ENCODE measurements at places on chromosomes 16 and 17.
A peak's percentile ranks its signal among the peaks of the same experiment; 100 is the strongest.

GRCh38 chr16:85625485-85626117 lies 12.5 kb downstream of the GSE1 start:
- DNase-seq = no peak

DNA sequence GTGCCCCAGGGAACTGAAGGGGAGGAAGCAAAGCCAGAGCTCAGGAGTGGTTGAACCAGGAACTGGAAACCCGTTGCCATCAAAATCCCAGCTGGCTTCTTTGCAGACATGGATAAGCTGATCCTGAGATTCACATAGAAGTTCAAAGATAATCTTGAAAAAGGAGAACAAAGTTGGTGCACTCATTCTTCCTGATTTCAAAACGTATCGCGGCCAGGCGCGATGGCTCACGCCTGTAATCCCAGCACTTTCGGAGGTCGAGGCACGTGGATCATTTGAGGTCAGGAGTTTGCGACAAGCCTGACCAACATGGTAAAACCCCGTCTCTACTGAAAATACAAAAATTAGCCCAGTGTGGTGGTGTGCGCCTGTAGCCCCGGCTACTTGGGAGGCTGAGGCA lies 7.1 kb downstream of the RAP1GAP2 start:
- DNase-seq = no peak

DNA sequence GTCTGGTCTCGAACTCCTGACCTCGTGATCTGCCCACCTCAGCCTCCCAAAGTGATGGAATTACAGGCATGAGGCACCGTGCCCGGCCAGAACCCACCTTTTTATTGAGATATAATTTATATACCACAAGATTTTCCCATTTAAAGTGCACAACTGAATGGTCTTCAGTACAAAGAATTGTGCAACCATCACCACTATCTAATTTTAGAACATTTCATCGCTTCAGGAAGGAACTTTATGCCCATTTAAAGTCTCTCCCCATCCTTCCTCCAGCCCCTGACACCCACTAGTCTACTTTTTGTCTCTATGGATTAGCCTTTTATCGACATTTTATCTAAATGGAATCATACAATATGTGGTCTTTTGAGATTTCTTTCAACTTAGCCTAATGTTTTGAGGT lies 25.4 kb upstream of the HELZ start:
- DNase-seq = no peak

- DNase-seq = no peak
These were observed 363.9 kb downstream of the SEC14L1 start for GRCh38 chr17:77504652-77505155.

DNA sequence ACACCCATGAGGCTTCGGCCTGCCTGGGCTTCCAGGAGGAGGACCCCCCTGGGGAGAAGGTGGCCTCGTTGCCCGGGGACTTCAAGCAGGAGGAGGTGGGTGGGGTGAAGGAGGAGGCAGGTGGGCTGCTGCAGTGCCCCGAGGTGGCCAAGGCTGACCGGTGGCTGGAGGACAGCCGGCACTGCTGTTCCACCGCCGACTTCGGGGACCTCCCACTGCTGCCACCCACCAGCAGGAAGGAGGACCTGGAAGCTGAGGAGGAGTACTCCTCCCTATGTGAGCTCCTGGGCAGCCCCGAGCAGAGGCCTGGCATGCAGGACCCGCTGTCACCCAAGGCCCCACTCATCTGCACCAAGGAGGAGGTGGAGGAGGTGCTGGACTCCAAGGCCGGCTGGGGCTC lies 41.5 kb downstream of the SREBF1 start:
- no peak for DNase-seq

DNA sequence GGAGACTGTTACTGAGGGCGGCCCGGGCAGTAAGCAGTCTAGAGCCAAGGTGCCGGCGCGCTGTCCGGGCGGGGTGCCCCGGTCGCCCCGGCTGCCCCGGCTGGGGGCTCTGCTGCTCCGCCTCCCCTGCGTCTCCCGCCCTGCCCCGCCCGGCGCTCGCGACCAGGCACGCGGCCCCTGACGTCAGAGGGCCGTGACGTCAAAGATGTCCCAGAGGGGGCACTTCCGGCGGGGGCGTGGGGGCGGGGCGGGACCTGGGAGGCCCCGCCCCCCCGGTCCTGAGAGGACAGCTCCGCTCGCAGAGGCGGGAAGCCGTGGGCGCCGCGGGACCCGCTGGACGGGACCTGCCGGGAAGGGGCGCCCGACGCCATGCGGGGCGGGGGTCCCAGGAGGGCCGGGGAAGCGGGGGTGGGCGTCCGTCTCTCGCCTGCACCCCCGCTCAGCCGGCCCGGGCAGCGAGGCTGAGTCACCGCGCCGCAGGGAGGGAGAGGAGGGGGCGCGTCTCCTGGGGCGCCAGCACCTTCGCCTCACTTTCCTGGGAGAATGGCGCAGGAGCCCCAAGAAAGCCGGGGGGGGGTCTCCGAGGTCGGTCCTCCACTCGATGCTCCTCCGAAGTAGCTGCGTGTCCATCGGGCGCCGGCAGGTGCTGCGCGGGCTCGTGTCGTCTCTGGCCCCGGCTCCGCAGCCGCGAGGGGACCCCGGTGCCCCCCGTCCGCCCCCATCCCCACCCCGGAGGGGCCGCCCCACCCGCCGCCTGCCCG lies 4.4 kb upstream of the HIC1 start:
- peak; percentile 59 for DNase-seq

- no peak for DNase-seq
These were observed 82.9 kb downstream of the MYH11 start for GRCh38 chr16:15773968-15774367.

GRCh38 chr16:70512456-70512855 lies 10.9 kb downstream of the COG4 start:
- no peak for DNase-seq

DNA sequence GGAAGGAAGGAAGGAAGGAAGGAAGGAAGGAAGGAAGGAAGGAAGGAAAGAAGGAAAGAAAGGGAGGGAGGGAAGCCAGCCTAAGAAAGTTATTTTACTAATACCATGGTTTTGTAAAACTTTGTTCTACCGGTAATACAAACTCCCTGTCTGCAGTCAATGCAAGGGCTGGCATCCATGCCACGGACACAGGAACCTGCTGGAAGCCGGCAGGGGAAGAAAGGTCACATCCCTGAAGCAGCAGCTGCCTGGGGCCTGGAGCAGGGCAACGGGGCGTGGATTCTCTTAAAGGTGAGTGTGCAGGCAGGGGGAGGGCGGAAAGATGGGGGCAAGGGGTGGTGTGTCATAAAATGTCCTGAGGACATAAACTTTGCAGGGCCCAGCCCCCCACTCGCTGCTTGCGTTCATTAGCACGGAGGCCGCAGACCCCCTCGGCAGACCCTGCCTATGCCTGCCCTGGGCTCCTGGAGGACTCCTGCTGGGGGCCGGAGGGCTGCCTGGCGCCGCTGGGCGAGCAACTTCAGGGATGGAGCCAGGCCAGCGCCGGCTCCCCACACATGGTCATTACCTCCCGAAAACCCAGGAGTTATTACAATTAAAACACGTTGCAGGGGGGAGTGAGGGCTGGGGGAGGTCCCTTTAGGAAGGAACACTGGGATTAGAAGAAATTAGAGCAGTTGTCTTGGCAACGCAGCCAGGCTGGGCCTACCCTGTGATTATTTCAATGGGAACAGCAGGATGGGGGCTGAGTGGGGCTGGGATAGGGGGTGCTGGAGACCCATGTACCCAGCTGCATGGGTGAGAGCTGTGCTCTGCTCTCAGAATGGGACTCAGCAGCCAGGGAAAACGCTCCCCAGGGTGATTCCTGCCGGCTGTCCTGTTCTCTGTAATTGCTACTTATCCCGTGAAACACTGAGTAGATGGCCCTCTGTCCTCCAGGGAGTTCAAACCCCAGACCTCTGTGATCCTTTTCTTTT lies 257.9 kb downstream of the SOX9 start:
- DNase-seq = no peak

GRCh38 chr16:2883458-2883908 lies 468 bp downstream of the FLYWCH2 start:
- DNase-seq = no peak

- DNase-seq = no peak
These were observed 9.2 kb downstream of the RAB40C start for GRCh38 chr16:598823-599739.

DNA sequence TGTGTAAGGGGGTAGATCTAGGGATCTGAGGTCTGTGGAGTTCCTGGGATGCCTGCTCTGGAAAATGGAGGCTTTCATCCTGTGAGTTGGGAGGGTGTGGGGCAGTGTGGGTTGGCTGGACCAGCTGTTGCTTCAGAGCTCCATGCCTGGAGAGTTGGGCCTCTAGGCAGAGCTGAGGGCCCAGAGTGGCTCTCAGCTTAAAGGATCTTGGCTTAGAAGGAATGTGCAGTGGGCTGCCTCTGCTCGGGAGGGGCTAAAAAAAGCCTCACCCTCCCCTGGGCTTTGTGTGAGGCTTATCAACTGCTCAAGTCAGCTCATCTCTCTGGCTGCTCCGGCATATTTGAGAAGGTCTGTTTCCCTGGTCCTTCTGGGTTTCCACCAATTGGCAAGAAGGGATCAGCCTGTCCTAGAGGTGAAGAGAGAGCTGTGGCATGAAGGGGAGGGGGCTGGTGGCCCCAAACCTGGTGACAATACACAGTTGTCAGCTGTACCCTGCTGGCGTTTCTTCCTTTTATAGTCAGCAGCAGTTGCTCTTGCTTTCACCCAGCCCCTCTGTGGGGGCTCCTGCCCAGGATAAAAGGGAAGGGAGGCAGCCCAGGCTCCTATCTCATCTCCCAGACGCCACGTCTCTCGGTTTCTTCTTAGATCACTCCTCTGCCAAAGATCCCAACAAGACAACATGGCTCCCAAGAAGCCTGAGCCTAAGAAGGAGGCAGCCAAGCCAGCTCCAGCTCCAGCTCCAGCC lies at the start of gene MYL4:
MYL4 (plus strand) TSS at position 605 of the 745 bp plus-strand sequence; CDS start at position 680, 75 bp downstream.
- no peak for DNase-seq

DNA sequence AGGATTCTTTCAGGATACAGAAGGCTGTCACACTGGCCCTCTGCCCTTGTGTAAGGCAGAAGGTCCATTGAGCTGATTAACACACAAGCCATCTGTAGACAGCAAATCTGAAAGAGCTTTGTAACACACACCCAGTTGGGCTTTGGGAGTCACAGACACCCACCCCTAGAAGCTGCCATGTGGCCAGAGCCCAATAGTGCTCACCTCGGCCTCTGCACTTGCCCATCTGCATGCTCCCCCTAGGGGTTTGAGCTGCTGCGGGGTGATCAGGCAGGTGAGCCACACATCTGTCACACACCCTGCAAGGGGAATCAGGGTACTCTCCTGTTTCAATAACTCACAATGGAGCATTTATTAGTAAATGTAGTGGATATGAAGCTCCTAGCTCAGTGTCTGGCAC lies 138.3 kb downstream of the CHD9NB start:
- no peak for DNase-seq

DNA sequence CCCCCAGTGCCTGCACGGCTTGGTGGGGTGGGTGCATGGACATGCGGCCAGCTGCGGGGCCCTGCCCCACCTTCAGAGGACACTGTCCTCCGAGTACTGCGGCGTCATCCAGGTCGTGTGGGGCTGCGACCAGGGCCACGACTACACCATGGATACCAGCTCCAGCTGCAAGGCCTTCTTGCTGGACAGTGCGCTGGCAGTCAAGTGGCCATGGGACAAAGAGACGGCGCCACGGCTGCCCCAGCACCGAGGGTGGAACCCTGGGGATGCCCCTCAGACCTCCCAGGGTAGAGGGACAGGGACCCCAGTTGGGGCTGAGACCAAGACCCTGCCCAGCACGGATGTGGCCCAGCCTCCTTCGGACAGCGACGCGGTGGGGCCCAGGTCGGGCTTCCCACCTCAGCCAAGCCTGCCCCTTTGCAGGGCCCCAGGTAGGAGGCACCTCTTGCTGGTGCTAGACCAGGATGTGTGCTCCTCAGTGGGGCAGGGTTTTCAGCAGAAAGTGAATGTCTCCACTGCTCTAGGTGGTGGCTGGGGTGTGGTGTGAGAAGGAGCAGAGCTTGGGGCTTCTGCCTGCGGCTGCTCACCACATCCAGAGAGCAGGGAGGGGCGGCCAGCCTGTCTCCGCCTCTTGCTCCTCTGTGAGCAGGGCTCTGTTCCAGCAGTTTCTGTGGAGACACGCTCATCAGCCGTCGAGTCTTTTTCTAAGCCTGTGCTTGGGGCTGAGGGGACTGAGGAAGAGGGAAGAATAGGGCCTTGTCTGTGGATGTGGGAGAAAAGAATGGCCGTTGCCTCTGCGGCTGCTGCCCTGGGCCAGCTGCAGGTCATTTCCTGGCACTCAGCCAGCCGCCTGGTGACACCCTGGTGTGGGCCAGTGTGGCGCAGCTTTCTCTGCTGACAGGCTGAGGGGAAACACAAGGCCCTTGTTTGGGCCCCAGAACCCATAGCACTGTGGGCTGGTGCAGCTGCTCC lies 2.2 kb downstream of the ZNF276 start:
- DNase-seq = no peak

DNA sequence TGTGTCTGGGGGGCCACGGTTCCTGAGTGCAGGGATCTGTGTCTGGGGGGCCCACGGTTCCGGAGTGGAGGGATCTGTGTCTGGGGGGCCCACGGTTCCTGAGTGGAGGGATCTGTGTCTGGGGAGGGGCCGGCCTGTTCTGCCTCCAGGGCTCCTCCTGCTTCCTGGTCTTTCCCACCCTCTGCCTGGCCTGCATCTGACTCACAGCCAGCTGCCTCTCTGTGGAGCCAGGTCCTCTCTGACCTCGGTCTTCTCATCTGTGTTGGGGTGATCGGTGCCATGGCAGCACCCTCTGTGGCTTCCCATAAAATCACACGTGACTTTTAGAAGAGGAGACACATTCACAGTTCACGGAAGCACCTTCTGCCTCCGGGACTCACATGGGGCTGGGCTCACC lies 50.3 kb downstream of the ZFPM1 start:
- DNase-seq = no peak

DNA sequence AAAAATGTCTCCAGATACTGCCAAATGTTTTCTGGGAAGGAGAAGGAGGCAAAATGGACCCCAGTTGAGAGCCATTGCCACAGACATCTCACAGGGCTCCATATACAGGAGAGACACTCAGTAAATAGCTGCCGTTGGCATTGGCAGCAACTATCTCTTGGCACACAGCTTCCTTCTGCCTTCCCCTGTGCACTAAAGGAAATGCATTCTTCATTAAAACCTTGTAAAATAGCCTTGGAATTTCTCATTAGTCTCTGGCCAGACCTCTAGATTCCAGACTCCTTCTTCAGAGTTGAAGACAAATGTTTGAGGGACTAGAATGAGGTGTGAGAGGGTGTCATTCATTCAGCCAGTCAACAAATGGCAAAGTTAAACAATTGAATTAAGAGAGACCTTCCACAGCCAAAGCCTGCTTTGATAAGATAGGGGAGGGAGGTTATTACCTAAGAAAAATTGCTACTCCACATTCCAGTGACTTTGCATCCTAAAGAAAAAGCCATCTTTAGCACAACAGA lies 223.9 kb upstream of the HS3ST3A1 start:
- DNase-seq = no peak

DNA sequence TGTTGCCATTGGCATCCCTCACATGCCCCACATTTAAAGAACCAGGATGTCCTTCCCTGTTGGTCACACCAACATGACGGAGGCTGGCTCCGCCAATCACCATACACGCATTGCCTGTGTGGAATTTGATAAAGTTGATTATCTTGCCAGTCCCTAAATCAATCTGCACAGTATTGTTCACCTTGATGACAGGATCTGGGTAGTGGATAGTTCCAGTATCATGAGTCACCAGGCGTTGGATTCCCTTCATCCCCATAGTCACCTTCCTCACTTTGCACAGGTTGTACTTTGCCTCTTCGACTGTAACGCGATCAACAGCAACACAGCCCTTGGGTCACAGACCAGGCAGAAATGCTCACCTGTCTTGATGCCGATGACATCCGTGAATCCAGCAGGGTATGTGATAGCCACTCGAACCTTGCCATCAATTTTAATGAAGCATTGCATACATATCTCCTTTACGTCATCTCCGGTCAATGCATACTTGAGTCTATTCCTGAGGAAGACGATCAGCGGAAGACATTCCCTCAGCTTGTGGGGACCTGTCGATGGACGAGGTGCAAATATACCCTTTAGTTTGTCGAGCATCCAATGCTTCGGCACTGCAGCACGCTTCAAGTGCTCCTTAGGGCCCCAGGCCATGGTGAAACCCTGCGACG lies 14.2 kb downstream of the CTRB2 start:
- no peak for DNase-seq
